Osteoblast (primary cell): ENCODE measurements at places on chromosomes 6 and 20.
A peak's percentile ranks its signal among the peaks of the same experiment; 100 is the strongest.

DNA sequence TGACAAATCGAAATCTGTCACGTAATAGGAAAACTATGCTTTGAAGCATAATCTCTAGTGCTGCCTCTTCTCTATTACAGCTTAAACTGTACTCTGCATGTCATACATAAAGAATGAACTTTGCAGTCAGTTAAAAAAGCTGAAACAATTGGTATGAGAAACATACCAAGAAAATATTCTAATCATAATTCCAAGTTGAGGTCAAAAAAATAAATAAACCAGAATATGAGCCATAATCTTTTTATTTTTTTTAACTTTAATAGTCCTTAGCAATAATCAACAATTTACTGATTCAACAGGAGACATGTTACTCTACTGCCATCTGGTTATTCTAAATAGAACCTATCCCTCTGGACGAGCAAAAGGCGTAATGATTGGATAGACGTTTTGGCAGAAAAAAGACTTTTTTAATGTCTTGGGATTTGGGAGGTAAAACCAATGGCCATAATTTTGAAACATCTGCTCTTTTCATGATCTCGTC, 224.4 kb upstream of the FLRT3 start:
- DNase-seq = no peak

GRCh38 chr6:8065519-8065911, 1.3 kb upstream of the BLOC1S5 start:
- no peak for DNase-seq

DNA sequence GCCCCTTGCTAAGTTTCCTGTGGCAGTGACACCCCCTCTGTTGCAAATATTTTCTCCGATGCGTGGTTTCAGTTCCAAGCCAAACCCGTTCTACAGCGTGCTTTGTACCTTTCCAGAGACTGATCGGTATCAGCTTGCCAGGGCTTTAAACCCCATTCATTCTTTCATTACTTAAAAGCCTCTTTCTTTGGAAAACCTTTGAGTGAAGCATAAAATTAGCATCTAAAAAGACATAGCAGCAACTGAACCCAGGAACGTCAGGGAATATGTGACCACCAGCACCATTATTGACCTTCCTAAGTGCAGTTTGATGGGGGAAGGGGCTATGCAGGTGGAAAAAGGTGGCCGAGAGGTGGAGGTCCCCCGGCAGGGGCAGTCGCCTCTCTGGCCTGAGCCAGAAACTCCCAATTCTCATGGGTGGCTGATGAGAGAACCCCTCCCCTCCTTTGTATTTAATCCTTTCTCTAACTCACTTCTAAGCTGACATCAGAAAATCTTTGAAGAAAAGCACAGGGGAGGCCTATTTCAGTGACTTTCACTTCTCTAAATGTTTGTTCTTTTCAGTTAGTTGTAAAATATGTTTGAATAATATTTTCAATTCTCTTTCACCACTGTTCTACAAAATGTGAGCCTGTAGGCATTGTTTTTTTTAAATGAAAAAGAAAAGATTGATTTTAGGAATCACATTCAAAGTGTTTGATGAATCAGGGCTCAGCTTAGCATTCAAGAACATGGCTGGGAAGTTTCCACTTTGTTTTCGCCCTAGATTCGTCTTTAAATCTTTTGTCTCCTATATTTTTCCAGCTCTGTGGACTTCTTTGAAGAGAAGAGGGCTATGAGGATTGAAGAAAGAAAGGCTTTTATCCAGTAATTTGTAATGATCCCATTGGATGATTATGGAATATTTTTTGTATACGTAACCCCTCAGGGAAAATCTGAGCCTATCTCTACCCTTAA, 89.2 kb downstream of the RSPH3 start:
- DNase-seq = no peak

- no peak for DNase-seq
Observed at GRCh38 chr6:5506597-5506996, 245.3 kb downstream of the FARS2 start.

DNA sequence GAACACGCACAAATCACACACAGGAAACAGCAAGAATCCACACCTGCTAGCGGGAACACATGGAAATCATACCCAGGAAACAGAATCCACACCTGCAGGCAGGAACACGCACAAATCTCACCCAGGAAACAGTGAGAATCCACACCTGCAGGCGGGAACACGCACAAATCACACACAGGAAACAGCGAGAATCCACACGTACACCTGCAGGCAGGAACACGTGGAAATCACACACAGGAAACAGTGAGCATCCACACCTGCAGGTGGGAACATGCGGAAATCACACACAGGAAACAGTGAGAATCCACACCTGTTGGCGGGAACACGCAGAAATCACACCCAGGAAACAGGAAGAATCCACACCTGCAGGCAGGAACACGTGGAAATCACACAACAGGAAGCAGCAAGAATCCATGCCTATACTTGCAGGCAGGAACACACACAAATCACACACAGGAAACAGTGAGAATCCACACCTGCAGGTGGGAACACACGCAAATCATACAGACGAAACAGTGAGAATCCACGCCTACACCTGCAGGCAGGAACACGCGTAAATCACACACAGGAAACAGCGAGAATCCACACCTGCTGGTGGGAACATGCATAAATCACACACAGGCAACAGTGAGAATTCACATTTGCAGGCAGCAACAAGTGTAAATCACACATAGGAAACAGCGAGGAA, 108.6 kb downstream of the DLL1 start:
- DNase-seq = peak; percentile 30

DNA sequence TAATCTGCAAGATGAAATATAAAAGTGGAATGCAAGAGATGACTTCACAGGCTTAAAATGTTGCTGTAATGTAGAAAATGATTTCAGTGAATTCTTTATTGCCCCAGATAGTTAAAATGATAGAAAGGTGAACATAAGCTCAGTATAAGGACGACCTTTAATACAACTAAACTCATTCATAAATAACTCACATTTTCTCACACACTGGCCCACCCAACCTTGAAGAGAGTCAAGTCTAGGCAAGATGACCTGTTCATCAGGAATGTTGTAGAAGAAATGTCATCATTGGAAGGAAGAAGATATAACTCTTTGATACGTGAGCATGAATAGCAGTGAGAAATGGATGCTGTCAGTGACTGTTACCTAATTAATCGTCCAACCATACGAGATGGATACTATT, 111.1 kb upstream of the SASH1 start:
- DNase-seq = peak; percentile 77

GRCh38 chr6:120675886-120676285, 658.4 kb downstream of the TBC1D32 start:
- DNase-seq = no peak

GRCh38 chr6:4774715-4775493, 1.3 kb upstream of the CDYL start:
- DNase-seq = peak; percentile 76

GRCh38 chr20:38497246-38497935, 24.7 kb downstream of the RALGAPB start:
- no peak for DNase-seq

DNA sequence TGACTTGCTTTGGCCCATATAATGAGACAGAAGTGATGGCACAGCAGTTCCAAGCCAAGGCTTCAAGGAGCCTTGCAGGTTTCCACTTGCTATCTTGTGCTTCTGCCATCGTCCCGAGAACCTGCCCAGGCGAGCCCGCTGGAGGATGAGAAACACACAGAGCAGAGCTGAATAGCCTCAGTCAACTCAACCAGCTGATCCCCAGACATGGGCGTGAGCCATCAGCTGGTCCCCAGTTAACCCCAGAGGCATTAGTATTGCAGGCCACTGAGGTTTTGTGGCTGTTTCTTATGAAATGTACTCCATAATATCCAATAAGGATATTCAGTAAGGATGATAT, 81.7 kb upstream of the SHLD1 start:
- DNase-seq = no peak

GRCh38 chr6:27755768-27756167, 156.4 kb downstream of the OR2B2 start:
- no peak for DNase-seq

- DNase-seq = no peak
Observed at GRCh38 chr6:123508290-123508689, 128.5 kb downstream of the TRDN start.

GRCh38 chr6:125258651-125259353, 43.0 kb downstream of the HDDC2 start:
- no peak for DNase-seq

- peak; percentile 96 for DNase-seq
Observed at GRCh38 chr6:44041461-44042260, 85.6 kb downstream of the MRPL14 start.

GRCh38 chr6:105814745-105815536, 271.2 kb upstream of the PRDM1 start:
- DNase-seq = no peak

- no peak for DNase-seq
Observed at GRCh38 chr6:9634776-9635175, 780.1 kb downstream of the TFAP2A start.

GRCh38 chr6:63368347-63368746, 48.6 kb upstream of the LGSN start:
- DNase-seq = no peak

DNA sequence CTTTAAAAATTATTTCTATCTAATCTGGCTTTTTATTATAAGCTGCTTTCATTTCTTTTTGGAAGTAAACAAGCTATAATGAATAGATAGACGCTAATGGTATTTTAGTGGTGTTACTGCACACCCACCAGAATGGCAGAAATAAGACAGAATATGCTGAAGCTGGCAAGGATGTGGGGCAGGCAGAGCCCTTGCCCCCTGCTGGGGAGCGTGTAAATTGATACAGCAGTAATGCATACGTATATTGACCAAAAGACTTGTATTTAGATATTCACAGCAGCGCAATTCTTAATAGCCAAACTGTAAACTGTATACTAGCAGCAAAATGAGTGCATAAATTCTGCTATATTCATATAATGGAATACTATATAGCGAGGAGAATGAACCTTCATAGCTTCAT, 35.3 kb downstream of the TMEM181 start:
- no peak for DNase-seq

- DNase-seq = peak; percentile 97
Observed at GRCh38 chr6:31729979-31730630, 1.0 kb upstream of the DDAH2 start.
